Motor neuron (in vitro differentiated cells): ENCODE measurements at places on chromosomes 11 and 22. TPM values are rescaled to one million over a fixed set of nuclear protein-coding genes. Genes with fewer than 3 reads are reported as not detected.

The NAT10 gene
- total RNA-seq = 23.6 and 25.8 TPM in 2 replicates

The HTR3B gene
- total RNA-seq = 0.21 TPM in 1 of 2 replicates, not detected in the other

The ANKRD49 gene
- total RNA-seq = 15.1 and 21.2 TPM in 2 replicates

The NRXN2 gene
- 1.2 and 2.7 TPM in 2 replicates for total RNA-seq

The ASCL2 gene
- total RNA-seq = 0.27 and 0.46 TPM in 2 replicates

The DDTL gene
- total RNA-seq = 7.5 and 9.1 TPM in 2 replicates

The LRRN4CL gene
- 1.1 and 1.5 TPM in 2 replicates for total RNA-seq

The EXT2 gene
- 91.1 and 91.5 TPM in 2 replicates for total RNA-seq

The GALNT18 gene
- total RNA-seq = 7.6 and 8.4 TPM in 2 replicates

The SNX32 gene
- total RNA-seq = 6.7 and 7.2 TPM in 2 replicates

The TLCD5 gene
- total RNA-seq = 10.9 and 12.1 TPM in 2 replicates

The CATSPERZ gene
- total RNA-seq = 1.9 and 3.0 TPM in 2 replicates

The PIK3C2A gene
- 62.6 and 68.5 TPM in 2 replicates for total RNA-seq

The DTX4 gene
- 0.66 and 0.71 TPM in 2 replicates for total RNA-seq

The KRTAP5-7 gene
- 0.91 and 1.2 TPM in 2 replicates for total RNA-seq

The HBG2 gene
- total RNA-seq = not detected in 2 replicates

The POLR2L gene
- total RNA-seq = 181 and 250 TPM in 2 replicates

The TEX54 gene
- 1.8 and 3.8 TPM in 2 replicates for total RNA-seq

The CYB5R2 gene
- 16.3 and 20.4 TPM in 2 replicates for total RNA-seq

The DDX17 gene
- 254 and 268 TPM in 2 replicates for total RNA-seq

The CTSF gene
- total RNA-seq = 9.1 and 12.0 TPM in 2 replicates

The ENTHD1 gene
- 1.6 TPM in 1 of 2 replicates, not detected in the other for total RNA-seq

The CCDC134 gene
- 8.9 and 10.9 TPM in 2 replicates for total RNA-seq

The TMPRSS5 gene
- 0.36 TPM in 1 of 2 replicates, not detected in the other for total RNA-seq

The NXPE1 gene
- 0.13 TPM in 1 of 2 replicates, not detected in the other for total RNA-seq

The AIP gene
- total RNA-seq = 44.2 and 51.5 TPM in 2 replicates

The SERHL2 gene
- 2.9 and 3.0 TPM in 2 replicates for total RNA-seq

The ABCG4 gene
- total RNA-seq = 0.91 and 1.2 TPM in 2 replicates

The VSIG10L2 gene
- not detected in 2 replicates for total RNA-seq

The MSANTD4 gene
- 48.1 and 53.1 TPM in 2 replicates for total RNA-seq

The KRTAP5-2 gene
- not detected in 2 replicates for total RNA-seq

The NRIP3 gene
- 3.0 and 5.5 TPM in 2 replicates for total RNA-seq

The KRTAP5-9 gene
- 0.36 TPM in 1 of 2 replicates, not detected in the other for total RNA-seq

The IL18 gene
- total RNA-seq = 1.1 and 1.7 TPM in 2 replicates

The TSKU gene
- 12.4 and 13.7 TPM in 2 replicates for total RNA-seq

The OR4C13 gene
- not detected in 2 replicates for total RNA-seq

The TRIM51 gene
- not detected in 2 replicates for total RNA-seq

The DUSP8 gene
- total RNA-seq = 16.4 and 17.2 TPM in 2 replicates

The GTSE1 gene
- 12.9 and 16.2 TPM in 2 replicates for total RNA-seq

The IL17REL gene
- total RNA-seq = 0.09 TPM in 1 of 2 replicates, not detected in the other

The MUC2 gene
- total RNA-seq = 0.67 and 4.1 TPM in 2 replicates

The IGSF22 gene
- total RNA-seq = 0.29 and 1.9 TPM in 2 replicates

The SMIM38 gene
- 0.16 TPM in 1 of 2 replicates, not detected in the other for total RNA-seq

The SEPTIN5 gene
- 60.3 and 62.2 TPM in 2 replicates for total RNA-seq

The CECR2 gene
- total RNA-seq = 0.16 and 0.51 TPM in 2 replicates

The GRM5 gene
- total RNA-seq = 3.1 and 8.3 TPM in 2 replicates

The TNNI2 gene
- total RNA-seq = not detected in 2 replicates

The NAV2 gene
- total RNA-seq = 0.54 and 4.7 TPM in 2 replicates

The ROBO4 gene
- total RNA-seq = 0.37 and 0.64 TPM in 2 replicates

The ANO9 gene
- total RNA-seq = 0.46 and 0.81 TPM in 2 replicates

The OR52I2 gene
- total RNA-seq = 0.07 and 0.30 TPM in 2 replicates
